Activated T-cell treated with anti-CD3 and anti-CD28 coated beads for 1 hour (primary cell): ENCODE measurements at places on chromosomes 12 and 14.

DNA sequence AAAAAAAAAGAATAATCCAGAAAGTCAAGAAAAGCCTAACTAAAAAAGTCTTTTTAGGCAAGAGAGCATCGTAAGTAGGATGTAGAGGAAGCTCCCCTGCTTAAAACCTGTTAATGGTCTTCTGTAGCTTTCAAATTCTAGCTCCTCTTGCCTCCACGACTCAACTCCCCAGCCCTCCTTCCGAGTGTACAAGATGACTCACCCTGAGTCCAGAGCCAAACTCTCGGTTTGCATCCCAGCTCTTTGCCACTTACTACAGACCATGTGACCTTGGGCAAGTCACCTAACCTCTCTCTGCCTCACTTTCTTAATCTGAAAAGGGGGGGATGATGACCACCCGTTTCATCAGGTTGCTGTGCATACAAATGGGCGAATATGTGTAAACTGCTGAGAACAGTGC is 460.4 kb downstream of the DPF3 start:
- DNase-seq = no peak

DNA sequence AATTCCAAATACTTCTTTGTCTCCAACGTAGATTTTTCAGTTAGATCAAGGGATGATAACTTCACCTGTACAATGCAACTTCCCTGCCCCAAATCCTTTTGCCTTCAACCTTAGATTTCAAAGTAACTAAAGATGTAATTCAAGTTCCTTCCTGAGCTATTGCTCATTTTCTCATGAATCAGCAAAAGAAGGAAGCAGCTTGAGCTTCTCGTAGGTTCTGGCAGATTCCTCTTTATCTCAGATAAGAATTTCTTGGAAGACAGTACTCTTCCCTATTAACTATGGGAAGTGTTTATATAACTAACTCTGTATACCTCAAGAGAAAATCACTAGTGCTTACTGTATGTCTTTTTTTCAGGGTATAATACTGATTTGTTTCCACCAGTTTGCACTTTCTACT is 203.8 kb downstream of the RASSF9 start:
- no peak for DNase-seq

DNA sequence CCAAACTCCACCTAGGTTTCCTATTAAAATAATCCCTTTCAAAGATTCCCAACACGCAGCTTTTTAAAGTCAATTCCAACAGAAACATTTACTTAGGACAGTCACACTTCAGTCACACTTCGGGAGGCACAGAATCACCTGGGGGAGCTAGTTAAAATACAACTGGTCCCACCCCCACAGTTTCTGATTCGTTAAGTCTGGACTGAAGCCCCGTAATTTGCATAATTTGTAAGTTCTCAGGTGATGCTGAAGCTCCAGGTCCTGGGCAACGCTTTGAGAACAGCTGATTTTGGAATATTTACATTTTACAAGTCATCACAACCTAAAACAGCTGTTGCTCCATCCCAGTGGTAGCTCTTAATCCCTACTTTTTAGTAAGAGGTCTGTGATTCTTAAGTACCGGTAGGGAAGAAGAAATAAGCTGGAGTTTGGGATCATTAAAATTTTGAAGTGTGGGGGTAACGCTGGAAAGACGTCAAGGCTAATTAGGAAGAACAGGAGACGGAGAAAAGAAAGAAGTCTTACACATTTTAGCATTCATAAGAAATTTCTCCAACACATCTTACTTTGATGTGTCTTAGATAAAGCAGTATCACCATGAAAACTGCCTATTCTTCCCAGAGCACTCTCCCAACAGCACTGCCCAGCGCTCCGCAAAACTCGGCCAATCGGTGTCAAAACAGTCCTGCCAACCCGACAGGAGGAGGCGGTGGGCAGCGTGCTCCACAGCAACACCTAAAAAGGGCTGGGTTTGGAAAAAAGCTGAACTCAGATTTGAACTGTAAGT is 1.1 kb downstream of the IPO8 start:
- DNase-seq = no peak

- DNase-seq = no peak
Observed at GRCh38 chr12:62632411-62632918, 165.8 kb downstream of the MON2 start.

GRCh38 chr12:51428256-51428655 is 3.6 kb downstream of the SLC4A8 start:
- DNase-seq = no peak

- no peak for DNase-seq
Observed at GRCh38 chr14:102474934-102475333, 34.6 kb downstream of the ANKRD9 start.

DNA sequence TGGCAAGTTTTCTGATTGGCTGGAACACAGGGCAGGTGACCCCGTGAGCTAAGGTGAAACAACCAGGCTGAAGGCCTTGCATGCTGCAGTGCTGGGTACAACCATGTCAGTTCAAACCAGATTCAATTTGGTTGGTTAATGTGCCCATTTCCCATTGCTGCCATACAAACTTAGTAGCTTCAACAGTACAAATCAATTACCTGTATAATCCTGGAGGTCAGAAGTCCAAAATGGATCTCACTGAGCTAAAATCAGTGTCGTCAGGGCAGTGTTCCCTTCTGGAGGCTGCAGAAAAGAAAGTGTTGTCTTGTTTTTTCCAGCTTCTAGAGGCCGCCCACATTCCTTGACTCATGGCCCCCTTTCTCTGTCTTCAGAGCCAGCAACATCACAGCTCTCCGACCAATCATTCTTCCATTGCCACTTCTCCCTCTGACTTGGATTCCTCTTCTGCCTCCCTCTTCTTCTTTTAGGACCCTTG is 221.7 kb downstream of the ZFP36L1 start:
- no peak for DNase-seq

GRCh38 chr14:64673748-64674147 is 30.5 kb upstream of the PLEKHG3 start:
- DNase-seq = no peak

DNA sequence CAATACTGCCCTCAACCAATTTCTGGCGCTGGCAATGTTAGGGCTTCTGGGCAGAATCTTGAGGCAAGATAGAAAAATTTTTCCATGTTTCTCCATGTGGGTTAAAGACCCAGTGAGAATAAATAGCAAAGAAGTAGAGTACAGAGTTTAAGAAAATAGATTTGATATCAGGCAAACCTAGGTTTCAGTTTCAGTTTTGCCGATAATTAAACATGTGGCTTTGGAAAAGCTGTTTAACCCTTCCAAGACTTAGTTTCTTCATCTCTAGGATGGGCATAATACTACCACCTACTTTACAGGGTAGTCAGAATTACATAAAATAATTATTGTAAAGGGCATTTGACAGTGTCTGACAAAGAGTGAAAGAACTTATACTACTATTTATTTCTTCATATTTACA is 360.4 kb downstream of the PCNX1 start:
- DNase-seq = no peak

DNA sequence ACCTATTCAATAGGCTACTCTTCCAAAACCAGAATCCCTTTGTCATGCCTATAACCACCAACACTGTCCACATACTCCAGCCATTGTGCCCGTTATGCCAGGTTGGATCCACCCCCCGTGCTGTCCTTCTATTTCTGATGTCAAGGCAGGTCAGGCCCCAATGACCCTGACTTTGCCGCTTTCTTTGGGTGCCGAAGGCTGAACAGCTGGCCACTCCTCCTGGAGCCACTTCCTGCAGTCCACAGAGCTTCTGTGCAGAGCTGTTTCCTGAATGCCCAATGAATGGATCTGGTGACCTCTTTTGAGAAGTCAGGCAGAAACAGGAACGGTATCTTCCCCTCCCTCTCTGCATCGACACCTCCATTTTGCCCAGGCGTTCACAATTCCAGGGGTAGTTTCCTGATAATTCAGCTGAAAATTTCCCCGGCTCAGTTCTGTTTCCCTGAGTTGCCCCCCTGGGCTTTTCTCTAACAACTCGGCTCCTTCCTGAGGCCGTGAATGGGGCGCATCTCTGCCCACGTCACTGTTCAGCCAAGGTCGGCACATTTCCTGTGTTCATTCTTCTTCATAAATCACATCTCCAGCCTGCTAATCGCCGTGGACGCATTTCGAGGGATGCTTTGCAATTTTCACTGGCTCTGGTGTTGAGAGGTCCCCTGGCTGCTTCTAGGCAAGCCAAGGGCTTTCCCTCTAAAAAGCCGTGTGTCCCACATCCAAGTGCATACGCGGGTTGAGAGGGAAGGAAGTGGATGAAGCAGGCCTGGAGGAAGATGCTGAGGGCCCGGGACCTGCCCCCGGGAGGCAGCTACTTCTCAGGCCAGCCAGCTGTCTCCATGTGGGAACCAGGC is 86.5 kb downstream of the PAPOLA start:
- DNase-seq = no peak
